GM06990 (cell line): ENCODE measurements at places on chromosomes 4 and X.

DNA sequence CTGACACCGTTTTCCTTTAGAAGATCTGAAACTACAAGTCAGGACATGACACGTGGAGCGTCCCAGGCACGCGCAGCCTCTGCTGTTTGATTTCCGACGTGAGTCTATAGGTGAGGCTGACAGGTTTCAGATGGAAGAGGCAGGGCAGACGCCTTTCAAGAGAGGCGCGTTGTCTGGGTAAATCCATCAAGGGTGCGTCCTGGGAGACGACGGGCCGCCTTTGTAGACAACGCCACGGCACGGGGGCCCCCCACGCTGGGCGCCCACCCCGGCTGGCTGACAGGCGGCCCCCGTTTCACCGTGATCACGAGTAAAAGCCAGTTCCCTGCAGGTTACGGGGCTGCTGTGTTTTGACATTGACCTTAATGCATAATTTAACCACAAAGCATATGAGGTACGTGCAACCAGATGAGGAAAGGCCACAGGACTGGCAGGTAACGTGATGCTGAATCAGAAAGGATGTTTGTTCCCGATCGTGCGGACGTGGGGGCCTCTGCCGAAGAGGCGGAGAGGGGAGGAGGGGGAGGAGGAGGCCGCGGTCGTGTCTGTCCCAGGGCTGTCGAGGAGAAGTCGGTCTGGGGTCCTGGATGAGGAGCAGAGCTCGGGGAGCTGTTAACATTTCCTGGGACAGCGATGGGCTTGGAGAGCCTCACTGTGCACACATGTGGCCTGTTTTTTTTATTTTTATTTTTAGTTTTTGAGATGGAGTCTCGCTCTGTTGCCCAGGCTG lies 51.1 kb upstream of the PPP2R3B start:
- no peak for DNase-seq

- DNase-seq, result no peak
Measured at GRCh38 chr4:58456727-58457384, 1346.7 kb upstream of the IGFBP7 start.

- no peak for DNase-seq
Measured at GRCh38 chrX:20980426-20980825, 393.8 kb upstream of the CNKSR2 start.

GRCh38 chr4:84879651-84880200 lies 86.8 kb downstream of the WDFY3 start:
- no peak for DNase-seq

DNA sequence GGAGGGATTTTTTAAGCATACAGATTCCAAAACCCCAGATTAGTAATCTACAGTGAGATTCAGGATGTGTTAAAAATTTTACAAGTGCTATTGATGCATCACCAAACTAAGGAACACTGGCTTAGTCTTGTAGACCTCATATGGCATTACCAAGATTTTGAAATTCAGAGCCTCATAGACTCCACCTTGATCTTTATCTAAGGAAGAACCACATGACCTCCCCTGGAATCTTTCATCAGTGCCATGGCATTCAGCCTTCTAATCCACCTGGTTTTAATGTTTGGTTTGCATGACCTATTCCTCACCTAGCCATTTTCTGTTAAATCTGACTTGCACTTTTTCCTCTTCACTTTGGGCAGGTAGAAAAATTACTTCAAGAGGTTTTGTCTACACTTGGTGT lies 171.6 kb downstream of the NKX6-1 start:
- no peak for DNase-seq

- DNase-seq, result no peak
Measured at GRCh38 chr4:87391576-87392054, 627 bp upstream of the HSD17B11 start.

- no peak for DNase-seq
Measured at GRCh38 chrX:153934148-153934761, 582 bp downstream of the NAA10 start.

GRCh38 chrX:107979534-107979933 lies 2.6 kb downstream of the TEX13B start:
- no peak for DNase-seq

- DNase-seq, result peak; percentile 43
Measured at GRCh38 chrX:100829730-100830129, 9.5 kb downstream of the CSTF2 start.

DNA sequence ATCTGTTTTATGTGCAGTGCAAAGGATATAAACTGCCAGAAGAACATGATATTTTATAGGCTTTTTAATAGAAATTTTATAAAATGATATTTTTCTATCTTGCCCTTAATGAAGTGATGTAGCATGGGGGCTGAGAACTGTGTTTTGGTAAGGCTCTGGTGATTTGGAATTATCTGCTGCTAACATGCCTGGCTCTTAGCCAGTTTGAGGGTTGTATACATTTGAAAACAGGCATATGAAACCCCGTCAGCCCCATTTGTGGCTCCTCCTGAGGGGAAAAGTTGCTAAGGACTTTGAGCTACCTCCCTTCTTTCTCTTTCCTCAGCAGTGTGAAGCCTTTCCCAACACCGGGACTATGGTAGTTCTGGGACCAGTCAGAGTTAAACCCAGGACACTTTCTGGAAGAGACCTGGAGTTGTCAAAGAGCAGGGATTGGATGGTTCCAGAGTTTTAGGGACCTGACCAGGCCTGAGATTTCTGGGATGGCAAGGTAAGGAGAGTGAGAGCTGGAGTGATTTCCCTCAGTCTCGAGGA lies 4.7 kb downstream of the SFRP2 start:
- no peak for DNase-seq

GRCh38 chr4:179747218-179747910 lies 2305.1 kb upstream of the AGA start:
- no peak for DNase-seq

GRCh38 chrX:56564164-56564885 lies 898 bp downstream of the UBQLN2 start:
- DNase-seq, result peak; percentile 22

DNA sequence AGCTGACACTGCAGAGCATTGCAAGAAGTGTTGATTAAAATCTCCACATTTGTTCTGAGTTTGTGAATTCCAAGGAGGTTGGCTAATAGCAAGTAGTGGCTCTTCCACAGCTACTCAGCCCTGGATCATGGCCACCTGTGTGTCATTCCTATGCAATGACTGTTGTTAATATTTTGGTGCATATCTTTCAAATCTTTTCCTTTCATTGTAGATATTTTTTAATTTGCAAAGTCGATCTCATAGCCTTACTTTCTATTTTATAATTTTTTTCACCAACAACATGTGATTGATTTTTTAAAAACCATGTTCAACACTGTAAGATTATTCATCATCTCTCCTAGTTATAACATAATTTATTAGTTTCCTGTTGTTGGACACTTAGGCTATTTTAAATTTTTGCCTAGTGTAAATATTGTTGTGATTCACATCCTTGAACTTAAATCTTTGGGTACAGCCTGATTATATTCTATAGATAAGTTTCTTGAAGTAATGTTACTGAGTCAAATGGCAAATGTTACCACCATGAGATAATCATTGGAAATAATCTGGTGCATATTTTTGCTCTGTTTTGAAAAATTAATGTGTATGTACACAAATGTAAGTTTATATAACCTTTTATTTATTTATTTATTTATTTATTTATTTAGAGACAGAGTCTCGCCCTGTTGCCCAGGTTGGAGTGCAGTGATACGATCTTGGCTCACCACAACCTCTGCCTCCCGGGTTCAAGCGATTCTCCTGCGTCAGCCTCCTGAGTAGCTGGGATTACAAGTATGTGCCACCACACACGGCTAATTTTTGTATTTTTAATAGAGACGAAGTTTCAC lies 17.1 kb upstream of the ARHGAP10 start:
- DNase-seq, result no peak

DNA sequence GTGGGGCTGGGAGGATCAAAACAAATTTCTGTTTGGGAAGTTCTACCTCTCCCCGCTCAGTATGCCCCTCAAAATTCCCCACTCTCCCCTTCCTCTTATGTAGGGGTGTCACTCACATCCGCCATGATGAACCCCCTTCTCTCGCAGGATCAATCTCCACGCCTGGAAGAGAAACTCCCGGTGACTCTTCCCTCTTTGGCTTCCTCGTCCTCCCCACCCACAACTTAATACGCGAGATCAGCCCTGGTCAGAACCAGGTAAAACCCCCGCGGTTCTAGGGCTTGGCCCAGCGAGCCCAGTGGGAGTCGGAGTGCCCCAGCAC lies 427 bp downstream of the LAMTOR3 start:
- DNase-seq, result no peak

DNA sequence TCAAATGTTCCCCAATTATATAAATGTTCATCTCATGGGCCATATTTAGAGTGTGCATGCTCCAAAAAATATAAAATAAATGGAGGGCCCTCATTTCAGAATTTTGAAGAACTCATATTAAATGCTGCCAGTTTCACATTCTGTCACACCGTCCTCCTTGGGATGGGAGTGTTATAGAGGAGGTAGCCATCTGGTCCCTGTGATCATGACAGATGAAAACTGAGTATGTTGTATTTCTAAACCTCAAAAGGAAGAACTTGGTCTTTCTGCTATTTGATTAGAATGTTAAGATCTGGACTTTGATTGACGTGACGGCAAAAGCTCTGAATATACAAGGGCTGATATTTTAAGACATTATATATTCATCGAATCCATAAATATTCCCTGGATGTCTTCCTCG lies 308.0 kb downstream of the RAPGEF2 start:
- DNase-seq, result no peak

GRCh38 chr4:169133932-169134331 lies 123.9 kb upstream of the CBR4 start:
- DNase-seq, result no peak

GRCh38 chr4:43274376-43274775 lies 381.9 kb downstream of the GRXCR1 start:
- DNase-seq, result no peak

- no peak for DNase-seq
Measured at GRCh38 chr4:56683455-56683854, 2.4 kb upstream of the HOPX start.

DNA sequence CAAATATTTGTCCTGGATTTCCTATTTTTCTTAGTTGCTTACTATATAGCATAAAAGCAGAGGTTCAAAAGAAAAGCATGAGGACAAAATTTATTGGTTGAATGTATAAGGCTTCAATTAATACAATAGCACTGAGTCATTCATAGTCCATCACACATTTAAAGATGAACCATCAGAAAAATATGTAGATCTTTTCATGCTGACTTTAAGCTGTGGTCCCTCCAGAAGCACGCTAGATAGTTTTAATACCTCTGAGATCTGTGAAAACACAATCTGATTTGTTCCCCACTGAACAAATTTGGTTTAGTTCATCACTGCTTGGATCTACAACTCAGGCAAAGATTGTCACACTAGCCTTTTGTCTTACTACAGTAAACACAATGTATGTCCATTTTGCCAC lies 377.2 kb upstream of the ANXA10 start:
- no peak for DNase-seq

GRCh38 chr4:39021631-39022030 lies 10.6 kb downstream of the TMEM156 start:
- no peak for DNase-seq

GRCh38 chr4:38717604-38718003 lies 53.6 kb downstream of the KLF3 start:
- no peak for DNase-seq

DNA sequence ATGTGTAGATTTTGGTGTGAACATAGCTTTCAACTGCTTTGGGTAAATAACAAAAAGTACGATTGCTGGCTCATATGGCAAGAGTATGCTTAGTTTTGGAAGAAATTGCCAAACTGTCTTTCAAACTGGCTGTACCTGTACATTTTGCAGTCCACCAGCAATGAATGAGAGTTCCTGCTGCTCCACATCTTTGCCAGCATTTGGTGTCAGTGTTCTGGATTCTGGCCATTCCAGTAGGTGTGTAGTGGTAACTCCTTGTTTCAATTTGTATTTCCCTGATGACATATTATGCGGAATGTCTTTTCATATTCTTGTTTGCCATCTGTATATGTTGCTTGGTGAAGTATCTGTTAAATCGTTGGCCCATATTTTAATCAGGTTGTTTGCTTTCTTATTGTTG lies 20.6 kb upstream of the ALB start:
- DNase-seq, result no peak

- DNase-seq, result no peak
Measured at GRCh38 chr4:27068151-27068867, 207.7 kb downstream of the STIM2 start.

- peak; percentile 25 for DNase-seq
Measured at GRCh38 chr4:87559090-87559837, 30.1 kb upstream of the SPARCL1 start.

- no peak for DNase-seq
Measured at GRCh38 chr4:139144161-139144859, 32.7 kb downstream of the ELF2 start.

- DNase-seq, result no peak
Measured at GRCh38 chr4:138217567-138217966, 24.6 kb downstream of the SLC7A11 start.

DNA sequence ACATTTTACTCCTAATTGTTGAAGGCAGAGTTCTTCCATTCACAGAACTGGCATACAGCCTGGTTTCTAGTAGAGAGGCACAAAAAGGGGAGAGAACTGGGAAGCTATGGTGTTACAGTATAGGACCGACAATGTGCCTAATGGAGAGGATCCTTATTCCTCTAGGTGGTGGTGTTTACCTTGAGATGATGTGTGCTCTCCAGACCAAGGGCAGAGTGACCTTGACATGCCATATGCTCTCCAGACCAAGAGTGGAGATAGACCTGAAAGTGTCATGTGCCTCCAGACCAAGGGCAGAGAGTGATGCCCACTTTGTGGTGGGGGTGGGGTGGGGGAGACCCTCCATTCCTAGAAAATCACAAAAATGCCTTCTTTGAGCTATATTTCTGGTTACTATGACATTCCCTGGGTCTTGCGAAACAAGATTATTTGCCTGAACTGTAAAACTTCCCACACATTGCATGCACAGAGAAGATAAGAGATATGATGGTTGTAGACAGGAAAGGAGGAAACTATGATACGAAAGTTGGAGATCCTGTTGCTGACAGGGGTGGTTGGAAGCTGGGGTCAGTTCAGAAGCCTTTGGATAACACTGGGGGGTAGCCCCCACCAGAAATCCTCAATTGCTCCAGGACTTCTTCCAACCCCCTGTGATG lies 119.7 kb downstream of the TEX13C start:
- DNase-seq, result no peak

GRCh38 chr4:8587469-8588195 lies 4.9 kb upstream of the CPZ start:
- DNase-seq, result no peak

DNA sequence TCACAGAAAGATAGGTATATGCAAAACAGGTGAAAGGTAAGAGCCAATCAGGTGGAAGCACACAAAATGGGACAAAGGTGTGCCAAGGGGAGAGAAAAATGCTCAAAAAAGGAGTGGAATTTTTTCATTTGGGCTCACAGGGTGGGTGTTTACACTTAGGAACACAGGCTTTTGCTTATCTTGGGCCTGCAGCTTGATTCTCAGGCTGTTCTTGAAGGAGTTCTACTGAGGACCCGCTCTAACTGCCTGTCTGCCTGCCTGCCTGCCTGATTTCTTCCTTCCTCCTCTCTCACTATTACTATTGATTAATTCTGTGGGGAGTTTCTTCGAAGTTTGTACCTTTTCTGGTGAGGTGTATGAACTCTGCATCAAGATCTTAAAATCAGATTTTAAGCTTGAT lies 120.3 kb upstream of the CTSO start:
- no peak for DNase-seq

- DNase-seq, result no peak
Measured at GRCh38 chr4:25927361-25928195, 13.6 kb downstream of the SMIM20 start.
